NCI-H510A (cell line): ENCODE measurements at places on chromosomes 13 and 19.

DNA sequence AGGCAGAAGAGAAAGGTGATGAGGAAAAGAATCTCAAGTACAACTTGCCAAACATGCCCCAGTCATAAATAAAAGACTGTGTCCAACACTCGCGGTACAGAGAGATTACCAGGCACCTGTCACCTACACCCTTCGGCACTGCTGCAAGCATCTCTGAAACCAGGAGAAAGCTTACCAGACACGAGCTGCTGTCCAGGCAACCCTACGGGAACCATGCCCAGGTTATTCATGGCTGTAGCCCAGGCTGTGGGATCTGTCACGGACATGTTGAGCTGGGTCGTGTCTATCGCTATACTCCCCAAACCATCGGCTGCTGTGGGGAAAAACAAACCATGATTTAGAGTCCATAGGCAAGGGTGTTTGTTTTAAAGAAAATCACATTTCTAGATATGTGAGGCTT, 375.0 kb downstream of the ENOX1 start:
- no peak for DNase-seq

DNA sequence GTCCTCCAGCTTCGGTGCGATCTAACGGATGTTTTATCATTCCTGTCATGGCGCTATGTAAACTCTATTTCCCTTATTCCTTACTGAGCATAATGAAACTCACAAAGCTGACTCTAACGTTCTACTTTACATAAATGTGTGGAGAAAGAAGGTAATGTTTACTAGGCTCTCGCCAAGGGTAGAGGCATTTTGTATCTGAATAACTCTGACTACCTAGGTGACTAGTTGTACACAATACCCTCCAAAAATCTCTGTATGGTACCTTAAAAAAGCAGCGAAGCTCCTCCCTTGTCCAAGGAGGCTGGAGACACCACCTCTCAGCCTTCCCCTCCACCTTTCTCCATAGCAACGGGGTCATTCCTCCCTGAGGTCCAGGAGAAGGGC, 316 bp upstream of the ZNF530 start:
- DNase-seq = no peak

GRCh38 chr13:33349986-33350826, 64.7 kb upstream of the STARD13 start:
- no peak for DNase-seq

DNA sequence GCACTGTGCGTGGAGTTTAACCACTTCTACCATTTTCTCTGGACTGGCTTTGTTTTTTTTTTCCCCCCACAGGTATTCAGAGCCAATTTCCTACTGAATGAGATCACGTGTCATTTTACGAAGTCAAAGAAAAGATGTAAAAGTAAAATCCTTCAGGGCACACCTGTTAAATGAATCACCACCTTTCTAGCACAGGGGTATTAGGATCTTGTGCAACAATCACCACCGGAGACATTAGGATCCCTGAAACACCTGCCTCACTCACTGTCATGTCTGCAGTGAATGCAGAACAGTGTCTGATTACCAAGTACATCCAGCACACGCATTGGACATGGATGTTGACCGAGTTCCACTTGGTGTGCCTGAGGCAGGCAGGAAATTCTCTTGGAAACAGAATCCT, 17.2 kb downstream of the BRD4 start:
- DNase-seq = peak; percentile 75

DNA sequence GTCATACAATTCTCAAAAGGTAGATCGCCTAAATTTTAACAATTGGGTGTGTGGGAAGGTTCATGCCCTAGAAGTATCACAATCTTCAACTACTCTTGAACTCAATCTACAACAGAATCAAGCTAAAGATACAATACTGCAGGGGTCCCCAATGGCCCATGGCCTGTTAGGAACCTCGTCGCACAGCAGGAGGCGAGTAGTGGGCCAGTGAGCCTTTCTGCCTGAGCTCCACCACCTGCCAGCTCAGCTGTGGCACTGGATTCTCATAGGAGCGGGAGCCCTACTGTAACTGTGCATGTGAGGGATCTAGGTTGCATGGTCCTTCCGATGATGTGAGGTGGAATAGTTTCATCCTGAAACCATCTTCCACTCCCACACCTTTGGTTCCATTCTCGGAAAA, 230.6 kb downstream of the KLF12 start:
- no peak for DNase-seq

DNA sequence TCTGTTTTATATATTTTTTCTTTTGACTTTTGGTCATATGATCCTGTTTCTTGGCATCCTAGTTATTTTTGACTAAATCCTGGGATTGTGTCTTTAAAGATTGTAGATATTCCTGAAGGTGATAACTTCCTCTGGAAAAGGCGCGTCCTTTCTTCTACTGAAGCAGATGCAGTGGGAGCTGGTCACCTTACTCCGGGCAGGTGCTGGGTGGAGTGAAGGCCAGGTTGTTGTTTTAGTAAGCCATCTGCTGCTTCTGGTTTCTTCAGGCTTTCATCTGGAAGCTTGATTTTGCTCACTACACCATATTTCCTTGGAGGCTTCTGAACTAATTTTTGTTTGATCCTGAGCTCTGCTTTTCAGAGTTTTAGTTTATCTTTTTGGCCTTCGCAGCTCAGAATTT, 21.5 kb downstream of the URI1 start:
- DNase-seq = no peak

- DNase-seq = no peak
Observed at GRCh38 chr19:15141143-15141542, 33.9 kb downstream of the SYDE1 start.

- peak; percentile 52 for DNase-seq
Observed at GRCh38 chr19:35879770-35880317, 11.5 kb downstream of the APLP1 start.

- DNase-seq = no peak
Observed at GRCh38 chr19:3345850-3346460, 20.4 kb upstream of the NFIC start.

- DNase-seq = no peak
Observed at GRCh38 chr19:38155453-38155852, 68.6 kb downstream of the DPF1 start.

GRCh38 chr13:64579331-64579730, 2650.8 kb downstream of the PCDH9 start:
- no peak for DNase-seq

DNA sequence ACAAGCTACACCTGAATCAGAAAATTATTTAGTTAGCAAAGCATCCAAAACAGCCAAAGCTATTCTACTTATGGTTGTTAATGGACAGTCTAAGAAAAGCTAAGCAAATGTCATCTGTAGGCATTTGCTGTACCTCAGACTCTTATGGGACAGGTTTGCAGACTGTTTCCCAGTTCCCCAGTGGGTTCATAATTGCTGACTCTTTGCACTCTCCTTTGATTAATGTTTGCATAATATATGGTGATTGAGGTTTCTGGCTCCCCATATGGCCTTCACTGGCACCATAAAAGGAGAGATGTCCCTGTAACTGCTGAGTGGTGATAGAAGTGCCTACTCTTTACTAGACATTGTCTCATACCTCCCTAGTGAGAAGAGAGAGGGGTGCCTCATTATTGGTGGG, 142.1 kb downstream of the GPC6 start:
- no peak for DNase-seq

GRCh38 chr13:110359840-110360301, 52.8 kb downstream of the COL4A2 start:
- no peak for DNase-seq

GRCh38 chr13:24050292-24050711, 110.2 kb upstream of the SPATA13 start:
- no peak for DNase-seq

DNA sequence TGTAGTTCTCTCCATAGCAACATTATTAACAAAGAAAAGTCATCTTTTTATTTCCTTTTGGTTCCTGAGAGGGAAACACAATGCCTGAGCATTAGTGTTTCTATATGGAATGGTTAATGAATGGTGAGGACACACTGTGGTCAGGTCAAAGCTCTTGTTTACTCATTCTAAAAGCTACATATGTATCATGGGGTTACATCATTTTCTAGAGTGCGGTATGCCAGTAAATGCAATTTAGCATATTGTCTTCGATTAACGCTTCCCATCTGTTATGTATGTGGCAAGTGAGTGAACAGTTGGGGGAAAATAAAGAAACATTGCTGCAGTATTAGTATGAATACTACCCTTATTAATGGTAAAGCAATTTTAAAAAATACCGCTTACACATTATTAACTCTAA, 1152.2 kb upstream of the SPRY2 start:
- DNase-seq = no peak

DNA sequence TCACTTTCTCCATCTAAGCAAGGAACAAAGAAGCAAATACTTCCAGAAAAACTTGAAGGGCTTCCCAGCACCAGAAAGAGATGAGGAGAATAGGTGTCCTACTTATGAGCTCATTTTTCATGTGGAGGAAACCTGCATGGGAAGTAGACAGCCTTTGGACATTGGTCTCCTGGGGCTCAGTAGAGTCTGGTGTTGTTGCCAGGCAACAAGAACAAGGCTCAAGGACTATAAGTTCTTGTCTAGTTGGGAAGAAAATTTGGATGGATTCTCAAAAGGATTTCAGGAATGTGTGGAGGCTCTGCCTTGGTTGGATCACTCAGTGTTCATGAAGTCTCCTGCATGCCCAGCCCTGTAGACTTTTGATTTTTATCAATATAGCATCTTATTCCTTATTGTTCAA, 84.5 kb downstream of the MBNL2 start:
- no peak for DNase-seq

GRCh38 chr13:105083992-105084391, 1451.5 kb downstream of the EFNB2 start:
- DNase-seq = no peak

- no peak for DNase-seq
Observed at GRCh38 chr13:86792153-86792651, 879.0 kb upstream of the SLITRK5 start.

DNA sequence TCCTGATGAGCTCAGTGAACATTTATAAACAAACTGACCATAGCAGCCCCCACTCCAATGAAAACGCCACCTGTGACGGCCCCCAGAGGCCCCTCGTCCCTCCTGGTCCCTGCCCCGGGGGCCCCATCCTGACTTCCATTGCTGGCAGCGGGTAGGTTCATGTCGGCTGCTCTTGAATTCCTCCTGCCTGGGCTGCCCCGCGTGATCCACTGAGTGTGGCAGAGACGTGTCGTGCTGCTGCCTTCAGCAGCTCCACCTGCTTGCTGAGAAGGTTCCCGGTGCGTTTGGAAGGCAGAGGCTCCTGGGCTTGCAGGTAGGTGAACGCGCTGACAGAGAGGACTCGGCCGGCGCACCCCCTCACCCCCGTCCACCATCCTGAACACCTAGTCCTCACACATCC, 11.6 kb downstream of the C2CD4C start:
- no peak for DNase-seq

DNA sequence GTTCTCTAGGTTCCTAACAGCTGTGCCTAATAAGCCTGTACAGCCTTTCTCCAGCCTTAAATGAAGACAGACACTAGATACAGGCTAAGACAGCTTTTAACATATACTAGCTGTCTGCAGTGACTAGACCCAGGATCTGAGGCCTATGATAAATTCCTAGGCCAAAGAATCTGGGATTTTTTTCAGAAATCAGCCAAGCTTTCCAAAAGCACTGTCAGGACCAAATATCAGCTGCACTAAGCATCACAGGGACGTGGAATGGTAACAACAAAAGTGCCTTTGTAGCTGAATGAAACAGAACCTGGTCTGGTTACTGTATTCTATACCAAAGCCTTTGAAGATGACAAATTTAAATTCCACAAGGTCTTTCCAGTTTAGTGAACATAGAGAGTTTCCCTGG, 77.9 kb upstream of the DOCK9 start:
- DNase-seq = no peak

- DNase-seq = no peak
Observed at GRCh38 chr19:19597809-19598306, 20.6 kb downstream of the PBX4 start.

DNA sequence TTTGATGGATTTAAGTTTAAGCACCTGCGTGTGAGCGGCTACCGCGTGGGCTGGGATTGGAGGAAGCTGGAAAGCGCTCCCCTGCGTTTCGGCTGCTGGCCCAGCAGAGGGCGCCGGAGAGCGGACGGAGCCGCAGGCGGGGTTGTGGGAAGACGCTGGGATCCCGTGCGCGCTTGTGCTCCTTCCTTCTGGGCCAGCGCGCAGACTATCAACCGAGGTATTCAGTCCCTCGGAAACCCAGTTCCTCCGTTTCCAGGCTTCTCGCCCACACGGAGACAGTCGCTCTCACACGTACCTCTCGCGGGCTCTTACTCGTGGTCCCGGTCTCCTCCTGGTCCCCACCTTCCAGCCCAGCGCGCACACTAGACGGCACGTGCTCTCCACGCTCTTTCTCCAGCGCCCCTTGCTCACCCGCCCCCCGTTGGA, 28.8 kb downstream of the EPN1 start:
- no peak for DNase-seq

DNA sequence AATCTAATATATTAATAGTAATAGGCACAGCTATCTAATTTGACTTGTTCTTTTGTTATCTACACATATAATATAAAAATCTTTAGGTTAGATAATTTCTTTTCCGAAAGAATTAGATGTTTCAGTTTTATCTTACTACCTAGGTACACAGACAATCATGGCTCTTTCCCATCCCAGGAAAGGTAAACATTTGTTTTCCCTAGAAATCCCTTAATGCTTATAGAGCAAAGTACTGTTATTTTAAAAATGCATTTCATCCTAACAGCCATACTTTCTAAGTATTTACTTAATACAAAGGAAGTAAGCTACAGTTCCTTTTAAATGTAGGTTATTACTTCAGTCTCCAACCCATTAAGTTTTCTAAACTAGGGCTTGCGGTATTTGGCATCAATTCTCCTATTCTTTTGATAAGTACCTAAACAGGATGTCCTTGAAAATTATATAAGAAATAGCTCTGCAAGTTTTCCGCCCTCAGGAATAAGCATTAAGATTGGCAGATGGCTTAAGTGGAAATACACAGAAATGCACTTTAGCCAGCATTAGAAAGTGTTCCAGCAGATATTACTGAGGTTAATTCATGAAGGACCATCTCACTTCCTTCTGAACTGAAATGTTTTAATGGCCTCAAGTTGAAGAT, 616.2 kb upstream of the SPRY2 start:
- DNase-seq = no peak

GRCh38 chr13:45967589-45967988, 85.0 kb downstream of the ZC3H13 start:
- DNase-seq = no peak

GRCh38 chr19:31350693-31351055, 1.4 kb upstream of the TSHZ3 start:
- no peak for DNase-seq

GRCh38 chr13:87207280-87208003, 463.7 kb upstream of the SLITRK5 start:
- no peak for DNase-seq

- DNase-seq = no peak
Observed at GRCh38 chr13:105333416-105333815, 1202.0 kb downstream of the EFNB2 start.

GRCh38 chr19:16801600-16802013, 27.6 kb upstream of the SIN3B start:
- no peak for DNase-seq
